C1 segment of cervical spinal cord (tissue), 14 donors: ENCODE measurements at places on chromosomes 5 and 9.

GRCh38 chr5:173643964-173644363, 27.5 kb upstream of the BOD1 start:
- DNase-seq, result no peak

DNA sequence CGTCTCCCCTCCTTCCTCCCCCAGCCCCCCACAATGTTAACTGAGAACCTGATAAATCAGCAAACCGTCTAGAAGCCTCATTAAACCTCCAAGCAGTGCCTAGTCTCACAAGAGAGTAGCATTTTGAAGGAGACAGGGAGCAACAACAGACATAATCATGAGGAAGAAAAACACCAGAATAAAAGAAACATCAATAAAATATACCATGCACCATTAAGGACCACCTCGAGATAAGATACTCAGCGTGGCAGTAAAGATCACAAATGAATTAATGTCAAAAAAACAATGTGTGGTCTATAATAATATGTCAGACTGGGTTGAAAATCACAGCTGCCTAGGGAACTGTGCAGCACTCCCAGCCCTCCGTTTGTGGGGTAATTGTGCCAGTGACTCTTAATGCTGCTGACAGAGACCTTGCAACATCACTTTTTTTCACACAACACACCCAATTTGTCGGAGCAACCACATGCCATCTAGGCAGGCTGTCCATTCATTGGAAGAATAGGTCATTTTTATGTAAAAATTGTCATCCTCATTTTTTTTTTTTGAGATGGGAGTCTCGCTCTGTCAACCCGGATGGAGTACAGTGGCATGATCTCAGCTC, 450.8 kb upstream of the WWC1 start:
- DNase-seq, result no peak

DNA sequence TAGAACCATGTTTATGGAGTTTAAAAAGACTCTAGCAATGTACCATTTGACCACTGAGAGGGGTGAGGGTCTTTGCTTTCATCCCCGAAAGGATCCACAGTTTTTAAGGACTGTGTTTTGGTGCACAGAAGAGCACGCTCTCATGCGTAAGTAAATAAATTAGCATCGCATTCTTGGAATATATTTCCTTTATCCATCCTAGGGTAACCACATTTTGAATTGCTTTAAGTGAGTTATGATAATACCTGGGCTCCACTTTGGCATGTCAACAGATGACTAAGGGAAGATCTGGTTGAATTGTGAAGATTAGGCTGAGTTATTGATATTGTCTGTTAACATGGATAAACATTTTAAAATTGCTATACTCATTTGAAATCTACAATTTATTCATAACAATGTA, 89.4 kb upstream of the EDIL3 start:
- no peak for DNase-seq

DNA sequence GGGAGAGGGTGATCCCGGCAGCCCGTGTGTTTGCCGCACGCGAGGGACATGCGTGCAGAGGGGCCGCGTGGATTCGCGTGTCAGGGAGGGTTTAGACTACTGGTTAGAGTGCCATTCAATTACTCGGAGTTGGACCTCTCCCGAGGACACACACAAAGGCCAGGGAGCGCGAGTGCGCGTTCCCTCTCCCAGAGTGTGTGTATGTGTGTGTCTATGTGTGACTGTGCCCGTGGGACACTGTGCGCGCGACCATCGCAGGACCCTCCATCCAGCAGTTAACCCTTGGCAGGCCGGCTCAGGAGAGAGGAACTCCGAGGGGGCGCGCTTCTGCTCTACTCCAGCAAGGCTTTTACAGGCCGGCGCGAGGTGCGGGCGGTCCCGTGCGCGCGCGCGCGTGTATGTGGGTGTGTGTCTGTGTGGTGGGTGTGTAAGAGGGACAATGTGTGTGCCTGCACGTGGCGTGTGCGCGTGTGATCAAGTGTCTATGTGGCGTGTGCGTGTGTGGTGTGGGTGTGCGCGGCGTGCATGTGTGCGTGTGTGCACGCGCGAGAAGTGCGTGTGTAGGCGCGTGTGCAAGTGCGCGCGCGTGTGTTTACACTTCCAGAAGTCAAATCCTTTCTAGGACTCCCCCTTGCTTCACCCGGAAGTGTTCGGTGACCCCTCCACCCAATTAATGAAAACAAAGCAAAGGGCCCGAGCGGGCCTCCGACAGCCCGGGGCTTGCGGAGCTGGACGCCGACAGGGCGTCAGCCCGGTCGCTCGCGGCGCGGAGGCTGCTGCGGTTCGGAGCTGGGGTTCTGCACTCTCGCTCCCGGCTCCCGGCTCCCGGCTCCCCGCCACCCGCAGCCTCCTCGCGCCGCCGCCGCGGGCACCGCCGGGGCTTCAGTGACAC, 75.3 kb upstream of the TBCA start:
- DNase-seq, result peak; percentile 26

GRCh38 chr5:132481596-132482211, 8.9 kb downstream of the IRF1 start:
- DNase-seq, result no peak
